Cardiac muscle cell (in vitro differentiated cells and primary cell): ENCODE measurements at places on chromosomes 3 and 15. TPM values are rescaled to one million over a fixed set of nuclear protein-coding genes. Genes with fewer than 3 reads are reported as not detected.
A peak's percentile ranks its signal among the peaks of the same experiment; 100 is the strongest.

Gene TLR9
- total RNA-seq, result 0.15 TPM in 1 of 2 replicates, not detected in the other

Gene PLOD2
- total RNA-seq, result 82.1 and 84.5 TPM in 2 replicates

Gene DNAJC17
- 45.1 and 58.2 TPM in 2 replicates for total RNA-seq

GRCh38 chr15:34799149-34800101, 4.1 kb upstream of the ACTC1 start:
- H3K27ac ChIP-seq, result peak overlapping the region; percentile 100
- DNase-seq, result peak; percentile 68
- H3K4me3 ChIP-seq, result no peak overlapping the region
- no peaks in the 10 kb centered on the region for H3K27me3 ChIP-seq

GRCh38 chr15:51200792-51201191, 106.1 kb upstream of the TNFAIP8L3 start:
- no peaks in the 10 kb centered on the region for H3K4me1 ChIP-seq
- peaks cover 14% of the 10 kb centered on the region for H3K27me3 ChIP-seq
- no peak for DNase-seq
- no peak overlapping the region for H3K4me3 ChIP-seq
- H3K27ac ChIP-seq, result no peak overlapping the region

DNA sequence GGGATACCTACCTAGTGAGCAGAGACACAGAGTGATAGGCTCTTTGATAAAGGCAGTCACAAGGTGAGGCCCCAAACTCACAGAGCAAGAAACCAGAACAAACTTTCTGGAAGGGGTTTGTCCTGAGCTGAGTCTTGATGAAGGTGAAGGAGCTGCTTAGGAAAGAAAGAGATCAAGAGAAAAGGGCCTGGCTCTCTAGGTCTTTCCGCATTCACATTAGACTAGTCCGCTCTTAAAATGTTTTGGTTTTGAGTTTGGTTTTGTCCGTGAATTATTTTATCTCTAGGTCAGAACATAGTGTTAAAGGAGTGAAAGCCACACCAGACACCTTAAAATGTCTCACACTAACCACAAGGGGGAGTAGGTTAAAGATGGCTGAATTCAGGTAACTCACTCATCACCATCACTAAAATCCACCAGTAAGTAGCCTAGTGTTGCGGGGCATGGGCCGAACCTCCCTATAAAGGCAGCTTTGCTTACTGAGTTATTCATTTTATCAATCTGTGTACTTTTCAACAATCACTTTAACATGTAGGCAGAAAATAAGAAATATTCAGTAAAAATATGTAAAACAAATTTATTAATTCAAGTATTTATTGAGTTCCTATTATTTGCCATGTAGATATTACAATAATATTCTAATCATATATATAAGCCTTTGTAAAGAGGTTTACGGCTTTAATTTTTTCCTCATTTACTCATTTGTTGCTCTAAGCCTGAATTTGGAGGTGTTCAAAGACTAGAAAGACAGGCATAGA, 121.5 kb upstream of the TSC22D2 start:
- no peaks in the 10 kb centered on the region for H3K4me1 ChIP-seq
- DNase-seq, result peak; percentile 69
- no peaks in the 10 kb centered on the region for H3K27me3 ChIP-seq
- no peaks in the 10 kb centered on the region for H3K36me3 ChIP-seq
- no peak overlapping the region for H3K4me3 ChIP-seq

DNA sequence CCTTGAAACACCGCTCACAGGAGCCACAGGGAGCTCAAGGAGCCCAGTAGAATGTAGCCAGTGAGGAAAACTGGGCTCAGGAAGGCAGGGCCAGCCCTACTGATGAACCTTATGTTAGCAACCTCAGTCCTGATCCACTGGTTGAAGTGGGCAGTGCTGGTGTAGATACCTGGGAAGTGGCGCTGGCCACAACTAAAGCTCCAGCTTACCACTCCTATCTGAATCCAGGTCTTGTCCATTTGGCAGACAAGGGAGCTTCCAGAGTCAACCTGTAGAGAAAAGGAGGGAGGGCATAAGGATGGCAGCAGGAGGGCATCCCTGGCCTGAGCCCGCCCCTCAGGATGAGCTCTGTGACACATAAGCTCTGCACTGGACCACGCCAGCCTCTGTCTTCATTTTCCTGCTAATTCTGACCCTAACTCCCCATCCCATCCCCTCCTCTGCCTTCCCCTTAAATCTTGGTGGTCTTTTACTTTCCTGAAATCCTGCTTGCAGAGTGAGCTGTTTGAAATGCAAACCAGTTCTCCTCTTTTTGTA, 2.1 kb upstream of the PRSS50 start:
- H3K4me1 ChIP-seq, result no peaks in the 10 kb centered on the region
- H3K4me3 ChIP-seq, result no peak overlapping the region
- no peaks in the 10 kb centered on the region for H3K27me3 ChIP-seq
- no peaks in the 10 kb centered on the region for H3K36me3 ChIP-seq

DNA sequence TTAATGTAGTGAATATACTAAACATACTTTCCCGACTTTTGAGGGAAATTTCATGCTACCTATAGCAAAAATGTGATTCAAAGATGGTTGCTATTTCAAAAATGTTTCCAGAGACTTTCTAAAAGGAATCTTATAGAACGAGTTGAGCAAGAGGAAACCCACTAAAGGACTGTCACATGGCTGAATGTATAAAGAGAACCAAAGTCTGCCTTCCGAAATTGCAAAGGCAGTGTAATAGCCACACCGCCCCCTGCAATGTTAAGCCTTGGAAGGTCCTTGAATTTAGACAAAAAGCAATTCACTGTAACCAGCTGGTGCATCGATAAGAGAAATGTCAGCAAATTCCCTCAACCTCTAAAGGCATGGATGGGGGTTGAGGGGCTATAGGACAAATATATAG, 142.8 kb downstream of the CHL1 start:
- no peaks in the 10 kb centered on the region for H3K27me3 ChIP-seq
- no peak for DNase-seq
- H3K36me3 ChIP-seq, result no peaks in the 10 kb centered on the region
- H3K27ac ChIP-seq, result no peak overlapping the region
- no peak overlapping the region for H3K4me3 ChIP-seq

DNA sequence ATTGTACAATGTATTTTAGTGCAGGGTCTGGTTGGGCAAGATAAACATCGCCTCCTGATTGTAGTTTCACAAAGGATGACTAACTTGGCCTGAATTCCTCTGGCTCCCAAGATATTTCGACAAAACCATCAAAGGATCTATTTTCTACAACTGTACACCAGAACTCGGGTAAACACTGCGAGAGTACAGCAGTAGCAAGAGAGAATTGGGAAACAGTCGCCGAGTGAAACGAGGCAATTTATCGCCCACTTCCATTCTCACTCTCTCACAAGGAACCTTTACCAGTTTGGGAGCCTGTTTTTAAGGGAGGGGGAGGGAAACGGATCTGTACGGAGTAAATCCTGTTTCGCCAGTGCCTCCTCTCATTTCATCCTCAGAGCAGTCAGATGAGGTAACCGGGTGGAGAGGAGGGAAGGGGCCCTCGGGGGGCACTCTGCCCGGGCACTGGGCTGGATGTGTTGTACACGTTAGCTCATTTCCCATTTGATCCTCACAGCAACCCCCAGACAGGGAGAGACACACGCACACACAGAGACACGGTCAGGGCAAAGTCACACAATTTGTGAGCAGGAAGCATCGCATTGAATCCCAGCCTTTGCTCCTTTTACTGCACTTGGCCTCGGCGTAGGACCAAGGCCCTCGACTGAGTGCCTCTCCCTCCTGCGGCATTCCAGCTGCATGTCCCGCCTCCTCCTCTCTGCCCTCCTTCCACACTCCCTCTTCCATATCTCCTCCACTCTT, 120.1 kb downstream of the LIPC start:
- no peak overlapping the region for H3K4me3 ChIP-seq
- DNase-seq, result no peak

- H3K27me3 ChIP-seq, result no peaks in the 10 kb centered on the region
- H3K27ac ChIP-seq, result no peak overlapping the region
- no peaks in the 10 kb centered on the region for H3K36me3 ChIP-seq
- DNase-seq, result peak; percentile 81
- no peak overlapping the region for H3K4me3 ChIP-seq
Observed at GRCh38 chr3:143901105-143901504, 52.8 kb upstream of the SLC9A9 start.

DNA sequence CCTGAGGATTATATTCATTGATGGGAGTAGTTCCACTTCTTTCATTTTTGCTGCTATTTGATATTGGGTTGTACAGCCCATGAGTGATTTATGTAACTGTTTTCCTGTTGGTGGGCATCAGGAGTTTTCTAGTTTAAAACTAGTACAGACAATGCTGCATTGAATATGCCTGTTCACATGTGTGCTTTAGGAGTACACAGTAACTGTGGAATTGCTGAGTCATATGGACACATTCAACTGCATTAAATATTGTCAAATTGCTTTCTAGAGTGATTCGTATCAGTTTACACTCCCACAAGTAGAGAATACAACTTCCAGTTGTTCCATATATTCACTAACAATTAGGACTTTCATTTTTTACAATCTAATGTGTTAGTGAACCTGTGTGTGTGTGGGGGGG, 59.8 kb upstream of the THSD4 start:
- H3K27ac ChIP-seq, result no peak overlapping the region
- H3K4me3 ChIP-seq, result no peak overlapping the region
- no peaks in the 10 kb centered on the region for H3K36me3 ChIP-seq
- peak; percentile 39 for DNase-seq
